ENCODE measurements at places on chromosomes 6 and 20. TPM values are rescaled to one million over a fixed set of nuclear protein-coding genes. Genes with fewer than 3 reads are reported as not detected.
A peak's percentile ranks its signal among the peaks of the same experiment; 100 is the strongest.

DNA sequence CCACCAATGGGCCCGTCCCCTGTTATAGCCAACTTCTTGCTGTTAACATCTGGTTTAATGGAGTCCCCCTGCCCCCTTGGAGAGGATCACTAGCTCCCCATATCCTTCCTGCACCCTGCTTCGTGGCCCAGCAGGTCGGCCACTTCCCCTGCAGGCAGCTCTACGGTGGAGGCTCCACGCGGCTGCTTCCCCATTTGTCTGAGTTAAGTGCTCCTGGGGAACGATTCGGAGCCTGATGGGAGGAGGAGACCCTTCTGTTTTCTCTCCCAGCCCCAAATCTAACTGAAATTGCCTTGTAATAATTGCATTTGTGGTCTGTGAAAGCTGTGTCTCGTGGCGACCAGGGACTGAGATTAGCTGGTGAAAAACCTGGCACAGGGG lies 74.6 kb downstream of the SULF2 start:
- no peak for DNase-seq

DNA sequence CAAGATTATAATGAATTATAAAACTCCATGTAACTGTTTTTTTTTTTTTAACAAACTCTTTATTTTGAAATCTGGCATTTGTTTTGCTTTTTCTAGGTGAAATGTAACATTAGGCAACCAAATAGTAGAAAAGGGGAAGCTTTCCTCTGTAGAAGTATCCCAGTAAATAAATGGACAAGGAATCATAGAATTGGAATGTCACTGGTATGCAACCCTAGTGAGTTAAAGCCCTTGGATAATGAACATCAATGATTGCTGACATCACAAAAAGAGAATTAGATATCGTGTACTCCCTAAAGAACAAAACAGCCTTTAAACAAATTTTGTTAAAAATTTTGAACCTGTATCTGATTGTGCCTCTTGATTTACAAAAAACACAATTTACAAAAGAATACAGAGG lies 93.9 kb upstream of the OGFRL1 start:
- no peak for DNase-seq

- no peak for DNase-seq
Measured at GRCh38 chr20:59214606-59215547, 51.3 kb downstream of the ZNF831 start.

GRCh38 chr6:63806573-63806913 lies 170.9 kb downstream of the PHF3 start:
- DNase-seq = no peak

GRCh38 chr6:14727494-14728395 lies 518.1 kb upstream of the JARID2 start:
- no peak for DNase-seq

DNA sequence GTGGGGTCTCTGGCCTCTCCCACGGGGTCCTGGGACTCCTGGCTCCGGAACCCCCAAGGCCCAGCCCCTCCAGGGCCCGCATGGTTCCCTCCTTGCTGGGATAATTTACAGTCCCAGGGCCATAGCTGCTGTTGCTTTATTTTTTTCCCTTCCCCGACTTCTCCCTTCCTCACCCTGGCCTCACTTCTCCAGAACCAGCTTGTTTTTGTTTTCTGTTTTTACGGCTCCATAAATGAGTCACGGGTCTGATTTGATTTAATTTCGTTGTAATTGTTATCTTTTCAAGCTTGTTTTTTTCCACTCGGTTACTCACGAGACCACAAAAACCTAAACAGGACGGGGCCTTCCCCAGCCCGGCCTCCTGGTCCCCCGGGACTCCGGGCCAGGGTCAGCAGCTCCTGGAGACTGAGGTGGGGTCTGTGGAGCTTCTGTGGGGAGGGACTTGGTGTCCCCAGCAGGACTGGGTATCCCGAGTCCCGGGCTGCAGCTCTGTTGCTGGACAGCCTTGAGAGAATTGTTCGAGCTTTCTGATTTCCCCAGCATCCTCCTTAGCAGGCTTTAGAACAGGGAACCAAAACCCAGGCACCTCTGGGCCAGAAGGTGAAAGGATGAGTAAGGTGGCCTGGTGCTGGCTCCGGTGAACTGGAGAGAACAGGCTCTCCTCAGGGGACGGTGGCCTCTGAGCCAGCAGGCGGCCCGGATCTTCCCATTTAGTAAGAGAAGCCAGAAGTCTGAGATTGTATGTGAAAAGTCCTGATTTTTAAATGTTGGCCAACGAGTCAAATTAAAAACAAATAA lies 94.9 kb downstream of the CEBPB start:
- DNase-seq = no peak

DNA sequence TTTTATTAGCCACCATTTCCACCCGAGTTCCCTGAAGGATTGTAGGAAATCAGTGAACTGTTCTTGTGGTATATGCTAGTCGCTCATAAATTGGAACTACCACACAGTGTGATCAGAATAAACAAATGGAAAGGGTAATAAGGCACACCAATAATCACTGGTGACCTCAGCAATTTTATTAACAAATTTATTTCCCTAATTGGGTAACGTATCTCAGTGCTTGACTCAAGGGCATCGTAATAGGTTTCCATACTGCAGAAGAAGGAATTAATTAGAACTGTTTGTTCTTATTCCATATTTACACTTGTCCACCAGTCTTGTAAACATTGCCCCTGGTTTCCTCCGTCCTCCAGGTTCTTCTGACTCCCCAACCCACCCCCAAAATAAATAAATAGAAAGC lies 10.0 kb upstream of the UQCC2 start:
- DNase-seq = no peak

GRCh38 chr6:24229696-24230405 lies 103.8 kb downstream of the NRSN1 start:
- DNase-seq = no peak

- no peak for DNase-seq
Measured at GRCh38 chr6:101312652-101313051, 80.9 kb upstream of the GRIK2 start.

DNA sequence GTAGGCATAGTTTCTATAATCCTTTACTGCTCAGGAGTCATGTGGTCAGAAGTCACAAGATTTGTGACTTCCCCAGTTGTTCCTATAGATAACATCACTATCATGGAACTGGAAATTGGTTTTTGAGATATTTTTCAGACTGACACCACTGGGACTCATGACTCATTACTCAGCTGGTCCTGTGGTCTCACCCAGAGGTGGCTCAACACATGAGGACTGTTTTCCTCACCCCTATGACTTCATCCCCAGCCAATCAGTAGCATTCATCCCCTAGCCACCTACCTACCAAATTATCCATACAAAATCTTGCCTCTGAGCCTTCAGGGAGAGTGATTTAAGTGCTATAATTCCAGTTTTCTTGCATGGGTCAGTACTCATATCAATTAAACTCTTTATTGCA lies 1217.7 kb downstream of the EPHA7 start:
- no peak for DNase-seq

- peak; percentile 49 for DNase-seq
Measured at GRCh38 chr6:33080127-33081089, 4.6 kb downstream of the HLA-DPB1 start.

- DNase-seq = no peak
Measured at GRCh38 chr20:50163570-50164317, 10.2 kb upstream of the PEDS1 start.

- no peak for DNase-seq
Measured at GRCh38 chr20:20755231-20755630, 42.8 kb upstream of the RALGAPA2 start.

DNA sequence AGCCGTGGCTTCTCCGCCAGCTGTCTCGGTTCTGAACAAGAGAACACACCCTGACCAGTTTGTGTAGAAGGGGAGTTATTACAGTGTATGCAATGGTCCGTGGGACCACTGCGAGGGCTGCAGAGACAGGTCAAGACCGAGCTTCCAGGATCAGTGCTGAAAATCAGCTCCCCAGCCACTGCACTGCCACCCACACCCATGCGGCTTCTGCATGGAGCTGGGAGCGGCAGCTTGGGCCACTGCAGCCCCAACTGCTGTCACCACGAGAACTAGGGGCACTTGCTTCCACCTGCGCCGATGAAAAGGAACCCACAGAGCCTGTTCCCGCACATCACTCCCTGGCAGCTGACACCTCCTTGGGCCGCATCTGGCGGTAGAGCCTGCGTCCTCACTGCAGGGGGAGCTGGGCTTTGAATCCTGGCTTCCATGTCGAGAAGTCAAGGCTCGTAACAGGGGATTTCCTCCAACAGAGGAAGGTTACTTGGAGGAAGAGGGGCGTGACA lies 56.2 kb downstream of the TMEM242 start:
- DNase-seq = no peak

DNA sequence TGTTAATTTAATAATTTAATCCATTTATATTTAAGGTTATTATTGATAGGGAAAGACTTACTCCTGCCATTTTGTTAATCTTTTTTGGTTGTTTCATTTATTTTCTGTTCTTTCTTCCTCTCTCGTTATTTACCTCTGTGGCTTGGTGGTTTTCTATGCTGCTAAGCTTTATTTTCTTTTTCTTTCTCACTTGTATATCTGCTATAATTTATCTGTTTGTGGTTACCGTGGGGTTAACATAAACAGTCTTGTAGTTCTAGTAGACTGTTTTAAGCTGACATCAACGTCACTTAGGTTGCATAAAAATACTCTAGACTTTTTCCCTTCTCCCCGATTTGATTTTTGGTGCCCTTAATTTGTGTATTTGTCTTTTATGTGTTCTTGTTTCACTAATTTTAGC lies 381.3 kb upstream of the SPTLC3 start:
- DNase-seq = no peak

- no peak for DNase-seq
Measured at GRCh38 chr20:24048024-24048611, 59.5 kb upstream of the GGTLC1 start.

- no peak for DNase-seq
Measured at GRCh38 chr6:33213166-33213988, 5.1 kb downstream of the RING1 start.

DNA sequence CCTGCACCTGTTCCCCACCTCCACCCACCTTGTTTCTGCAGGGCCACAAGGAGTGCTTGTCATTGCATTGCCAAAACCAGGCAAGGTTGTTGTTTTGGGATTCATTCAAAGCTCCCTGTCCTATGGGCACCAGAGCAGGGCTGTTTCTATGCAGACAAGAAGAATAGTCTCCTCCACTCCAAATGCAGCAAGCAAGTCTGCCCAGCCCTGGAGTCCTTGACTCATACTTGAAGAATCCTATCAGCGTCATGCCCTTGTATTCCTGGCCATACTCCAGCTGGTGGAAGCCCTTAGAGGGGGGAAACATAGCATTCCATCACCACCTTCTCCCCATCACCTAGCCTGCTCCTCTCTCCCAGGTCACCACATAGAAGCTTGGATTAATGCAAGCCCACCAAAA lies 145.3 kb upstream of the ECI2 start:
- DNase-seq = peak; percentile 55

DNA sequence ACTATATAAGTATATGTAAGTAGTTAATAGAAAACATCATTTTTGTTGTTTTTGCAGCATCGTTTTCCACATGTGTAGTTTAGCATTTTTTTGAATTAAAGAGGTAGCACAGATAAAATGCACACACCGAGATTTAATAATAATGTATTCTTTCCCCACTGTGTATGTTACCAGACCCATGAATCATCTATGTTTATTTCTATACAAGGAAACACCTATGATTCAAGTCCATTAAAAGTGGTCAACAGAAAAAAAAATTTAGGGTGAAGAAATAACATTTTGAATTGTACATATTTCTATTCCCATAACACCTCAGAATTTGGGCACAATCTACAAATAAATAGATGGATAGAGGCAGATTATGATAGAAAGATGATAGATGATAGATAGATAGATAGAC lies 31.7 kb upstream of the HCRTR2 start:
- no peak for DNase-seq

GRCh38 chr20:61875221-61875885 lies 190.3 kb downstream of the TAF4 start:
- DNase-seq = no peak

GRCh38 chr6:36657271-36657670 lies 21.2 kb upstream of the CDKN1A start:
- no peak for DNase-seq

DNA sequence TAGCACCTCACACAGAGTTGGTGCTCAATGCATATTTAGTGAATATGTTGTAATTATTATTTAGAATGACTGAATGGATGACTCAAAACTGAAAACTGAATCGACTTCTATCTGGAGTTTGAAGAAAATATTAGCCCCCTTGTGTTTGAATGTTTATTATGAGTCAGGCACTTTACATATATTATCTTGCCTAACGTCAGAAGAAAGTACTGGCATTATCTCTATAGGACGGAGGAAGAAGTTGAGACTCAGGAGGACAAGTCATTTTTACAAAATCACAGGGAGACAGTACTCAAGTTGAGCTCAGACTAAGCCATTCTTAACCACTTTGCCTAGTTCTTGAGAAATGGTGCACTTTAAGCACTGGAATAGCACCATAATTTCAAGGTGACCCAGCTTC lies 684.0 kb downstream of the UTRN start:
- DNase-seq = no peak

- no peak for DNase-seq
Measured at GRCh38 chr6:41659935-41660334, 21.7 kb downstream of the MDFI start.

- no peak for DNase-seq
Measured at GRCh38 chr6:13058051-13058450, 270.3 kb downstream of the TBC1D7 start.

GRCh38 chr6:136216503-136217401 lies 33.4 kb downstream of the MTFR2 start:
- no peak for DNase-seq

DNA sequence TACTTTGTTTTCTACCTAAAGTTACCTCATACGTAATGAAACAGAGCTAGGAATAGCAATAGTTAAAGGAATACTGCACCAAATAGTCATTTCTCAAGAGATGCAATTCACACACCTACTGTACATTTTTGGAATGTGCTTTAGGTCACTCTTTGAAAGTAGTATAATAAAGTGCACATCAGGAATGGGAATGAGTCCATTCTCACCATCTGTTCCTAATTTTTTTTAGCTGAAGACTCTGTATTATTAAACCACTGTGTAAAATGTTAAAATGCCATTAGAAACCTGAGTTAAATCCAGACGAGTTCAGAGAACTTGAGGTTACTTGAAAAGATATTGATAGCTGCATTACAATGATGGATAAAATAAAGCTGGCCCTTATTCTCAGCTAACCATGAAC lies 51.9 kb upstream of the EPHA7 start:
- DNase-seq = no peak

DNAH8 gene
- total RNA-seq = not detected

EBF4 gene
- total RNA-seq = 0.77 TPM

GPR6 gene
- total RNA-seq = not detected

SLC32A1 gene
- total RNA-seq = not detected

SOX18 gene
- 75.7 TPM for total RNA-seq

BTN1A1 gene
- not detected for total RNA-seq

CYP24A1 gene
- total RNA-seq = not detected

ELOVL2 gene
- total RNA-seq = not detected

BPIFB4 gene
- total RNA-seq = not detected

ORC3 gene
- total RNA-seq = 10.1 TPM

ENPP3 gene
- total RNA-seq = 0.51 TPM

IYD gene
- total RNA-seq = not detected

LRRN4 gene
- not detected for total RNA-seq

MC3R gene
- total RNA-seq = not detected

PRL gene
- not detected for total RNA-seq
